Kidney epithelial cell (primary cell): ENCODE measurements at places on chromosomes 5 and 9. TPM values are rescaled to one million over a fixed set of nuclear protein-coding genes. Genes with fewer than 3 reads are reported as not detected.

Gene CEMIP2
- total RNA-seq, result 35.8 and 41.8 TPM in 2 replicates

Gene COL23A1
- total RNA-seq, result 0.17 and 0.21 TPM in 2 replicates

GRCh38 chr5:74953937-74954720, 87.9 kb upstream of the FAM169A start:
- no peak for DNase-seq

DNA sequence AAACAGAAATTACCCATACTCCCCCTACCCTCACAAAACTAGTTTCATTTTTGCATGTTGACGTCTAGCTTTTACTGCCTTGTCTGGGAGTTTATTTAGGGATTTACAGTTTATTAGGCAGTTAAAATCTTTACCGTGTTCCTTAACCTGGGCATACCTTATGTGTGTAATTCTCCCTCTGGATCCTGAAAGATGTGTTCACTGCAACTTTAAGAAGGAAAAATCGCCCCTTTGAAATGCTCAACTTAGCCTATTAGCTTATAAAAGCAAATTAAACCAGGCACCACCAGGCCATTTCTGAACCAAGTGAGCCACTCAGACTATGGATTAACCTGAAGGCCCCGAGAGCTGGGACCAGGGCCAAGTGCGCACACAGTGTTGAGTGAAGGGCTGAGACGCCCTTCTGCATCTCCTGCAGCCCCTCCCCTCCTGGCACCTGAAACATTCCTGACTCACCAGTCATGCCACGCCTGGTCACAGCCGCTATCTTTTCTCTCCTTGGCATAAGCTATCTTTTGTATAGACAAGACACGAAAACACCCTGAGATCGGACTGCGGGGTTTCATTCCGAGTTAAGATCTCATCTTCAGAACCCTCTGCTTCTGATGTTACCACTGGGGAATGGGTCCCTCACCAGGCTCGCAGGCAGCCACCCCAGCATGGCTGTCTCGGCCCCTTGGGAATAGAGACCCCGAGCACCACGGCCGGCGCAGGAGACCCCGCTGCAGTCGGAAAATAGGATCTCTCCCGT, 111.9 kb downstream of the ROR2 start:
- no peak for DNase-seq

GRCh38 chr5:150180241-150181026, 9.4 kb upstream of the SLC6A7 start:
- DNase-seq, result no peak
